ENCODE measurements at places on chromosomes 1 and 21.

DNA sequence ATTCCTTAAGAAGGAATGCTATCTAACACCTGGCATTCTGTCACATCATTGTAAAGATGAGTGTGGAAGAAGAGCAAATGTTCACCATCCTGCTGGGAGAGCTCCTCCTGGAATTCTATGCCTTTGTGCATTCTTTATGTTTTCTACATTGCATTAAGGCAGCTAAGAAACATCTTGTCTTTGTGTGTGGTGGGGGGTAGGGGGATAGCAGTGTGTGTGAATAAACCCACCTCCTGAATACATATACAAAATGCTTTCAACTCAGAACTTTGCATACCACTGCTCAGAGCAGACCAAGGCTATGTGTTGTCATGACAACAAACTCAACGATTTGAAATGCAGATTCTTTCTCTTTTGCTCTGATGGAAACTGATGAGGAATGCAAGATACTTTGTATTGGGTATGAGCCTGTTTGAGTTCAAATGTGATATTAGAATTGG lies 193.6 kb upstream of the KAZN start:
- DNase-seq: no peak

DNA sequence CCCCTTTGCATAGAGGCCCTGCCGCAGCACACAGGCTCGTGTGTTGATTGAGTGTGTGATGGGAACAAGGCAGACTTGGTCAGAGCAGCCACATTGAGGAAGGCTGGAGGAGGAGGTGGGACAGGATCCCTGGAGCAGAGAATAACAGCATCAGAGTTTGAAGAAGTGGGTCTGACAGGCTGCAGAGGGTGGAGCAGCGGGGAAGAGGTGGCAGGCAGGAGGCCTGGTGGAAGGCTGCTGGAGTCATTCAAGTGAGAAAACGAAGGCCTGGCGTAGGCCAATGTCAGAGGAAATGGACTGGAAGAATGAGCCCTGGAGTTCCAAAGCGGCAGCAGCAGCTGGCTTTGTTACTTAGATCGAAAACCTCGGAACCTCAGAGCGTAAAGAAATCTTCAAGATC lies 115.0 kb upstream of the GRIK3 start:
- no peak for DNase-seq

DNA sequence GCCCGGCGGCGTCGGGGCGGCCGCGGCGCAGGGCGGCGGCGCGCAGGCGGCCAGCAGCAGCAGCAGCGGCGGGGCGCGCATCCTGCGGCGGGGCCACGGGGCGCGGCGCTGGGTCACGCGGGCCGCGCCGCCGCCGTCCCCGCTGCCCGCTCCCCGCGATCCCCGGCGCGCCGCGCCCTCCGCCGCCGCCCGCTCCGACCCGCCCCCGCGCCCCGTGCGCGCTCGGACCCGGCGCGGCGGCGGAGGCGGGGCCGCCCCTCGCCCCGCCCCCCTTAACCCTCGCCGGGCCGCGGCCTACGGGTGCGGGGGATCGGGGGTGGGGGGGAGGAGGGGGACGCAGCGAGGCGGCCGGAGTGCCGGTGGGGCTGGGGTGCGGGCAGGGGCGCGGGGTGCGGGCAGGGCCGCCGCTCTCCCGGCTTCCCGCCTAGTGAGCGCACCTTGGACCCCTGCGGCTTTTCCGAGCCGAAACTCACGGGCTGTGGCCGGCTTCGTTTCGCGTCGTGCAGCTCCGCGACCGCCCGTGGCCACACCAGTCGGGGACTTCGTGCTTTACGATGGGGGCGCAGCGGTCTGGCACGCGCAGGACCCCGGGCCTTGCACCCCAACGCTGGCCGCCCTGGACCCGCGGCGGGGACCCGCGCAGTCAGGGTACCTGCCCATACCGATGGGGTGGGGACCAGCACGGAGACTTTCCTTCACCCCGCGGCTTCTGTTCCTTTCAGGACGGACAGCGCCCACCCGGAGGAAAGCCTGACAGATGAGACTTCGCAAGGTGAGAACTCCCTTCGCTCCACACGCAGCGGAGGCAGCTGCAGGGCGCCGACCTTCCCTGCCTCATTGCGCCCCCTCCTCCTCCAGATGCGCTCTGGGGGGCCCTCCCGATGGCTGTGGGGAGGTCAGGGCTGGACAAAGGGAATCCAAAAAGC lies at the start of gene FNDC10:
Gene FNDC10 (minus strand): TSS at position 201 of the 926 bp plus-strand sequence. CDS start 120 bp downstream, at position 81.
- no peak for DNase-seq

DNA sequence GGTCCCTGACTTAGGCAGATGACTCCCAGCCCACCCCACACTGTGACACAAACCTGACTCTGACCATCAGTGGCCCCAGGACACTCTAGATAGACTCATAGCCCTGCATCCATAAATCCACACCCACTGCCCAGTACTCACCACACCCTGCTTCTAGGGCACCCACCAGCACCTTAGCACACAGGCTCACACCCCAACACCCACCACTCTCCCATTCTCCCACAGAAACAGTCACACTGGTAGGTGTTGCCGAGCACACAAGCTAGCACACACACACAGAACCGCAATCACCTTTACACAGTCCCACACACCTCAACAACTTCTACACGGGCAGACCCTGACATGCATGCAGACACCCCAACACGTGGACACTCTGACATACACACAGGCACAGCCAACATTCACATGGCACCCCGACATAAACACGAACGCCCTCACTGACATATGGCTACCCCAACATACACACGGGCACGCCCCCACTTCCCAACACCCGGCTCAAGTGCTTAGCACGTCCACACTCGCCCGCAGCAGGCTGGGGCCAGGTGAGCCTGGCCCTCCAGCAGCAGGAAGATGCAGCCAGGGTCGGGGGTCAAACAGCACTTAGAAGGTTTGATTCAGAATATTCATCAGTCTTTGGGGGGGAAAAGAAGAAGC lies 105.5 kb upstream of the TARDBP start:
- DNase-seq: no peak

DNA sequence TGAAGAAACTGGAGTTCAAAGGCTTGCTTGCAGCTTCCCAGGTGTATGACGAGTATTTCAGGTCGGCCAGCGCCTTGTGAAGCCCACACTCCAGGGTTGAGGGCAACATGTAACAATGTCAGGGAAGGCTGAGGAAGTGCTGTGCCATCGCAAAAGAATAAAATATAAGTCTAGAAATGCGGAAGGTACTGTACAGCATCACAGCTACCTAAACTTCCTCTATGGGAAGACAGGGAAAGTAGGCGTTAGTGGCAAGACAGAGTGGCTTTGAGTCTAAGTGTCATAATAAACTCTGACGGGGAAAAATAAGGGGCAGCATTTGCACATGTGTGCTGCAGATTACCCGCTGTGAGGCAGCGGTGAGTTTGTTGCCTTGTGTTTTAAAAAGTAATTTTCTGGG lies 28.9 kb downstream of the DOP1B start:
- DNase-seq: no peak

DNA sequence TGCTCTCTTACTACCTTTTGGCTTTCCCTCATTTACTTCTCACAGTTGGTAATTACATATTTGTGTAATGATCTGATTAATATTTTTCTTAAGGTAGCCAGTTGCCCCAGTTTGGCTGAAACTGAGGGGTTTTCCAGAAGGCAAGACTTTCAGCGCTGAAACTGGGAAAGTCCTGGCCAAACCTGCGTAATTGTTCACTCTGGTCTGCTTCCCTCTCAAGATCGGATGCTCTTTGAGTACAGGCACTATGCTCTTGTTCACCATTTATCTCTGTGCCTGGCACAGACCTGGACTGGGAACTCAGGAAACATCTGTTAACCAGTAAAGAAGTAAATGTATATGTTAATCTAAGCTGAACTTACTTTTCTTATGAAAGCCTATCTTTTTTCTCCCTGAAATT lies 209.6 kb upstream of the HOOK1 start:
- no peak for DNase-seq

- DNase-seq: no peak
Observed at GRCh38 chr1:225437710-225438437, 10.0 kb upstream of the LBR start.

GRCh38 chr1:173420330-173420806 lies 56.8 kb upstream of the PRDX6 start:
- peak; percentile 44 for DNase-seq

- no peak for DNase-seq
Observed at GRCh38 chr1:185500001-185500626, 183.1 kb upstream of the IVNS1ABP start.

DNA sequence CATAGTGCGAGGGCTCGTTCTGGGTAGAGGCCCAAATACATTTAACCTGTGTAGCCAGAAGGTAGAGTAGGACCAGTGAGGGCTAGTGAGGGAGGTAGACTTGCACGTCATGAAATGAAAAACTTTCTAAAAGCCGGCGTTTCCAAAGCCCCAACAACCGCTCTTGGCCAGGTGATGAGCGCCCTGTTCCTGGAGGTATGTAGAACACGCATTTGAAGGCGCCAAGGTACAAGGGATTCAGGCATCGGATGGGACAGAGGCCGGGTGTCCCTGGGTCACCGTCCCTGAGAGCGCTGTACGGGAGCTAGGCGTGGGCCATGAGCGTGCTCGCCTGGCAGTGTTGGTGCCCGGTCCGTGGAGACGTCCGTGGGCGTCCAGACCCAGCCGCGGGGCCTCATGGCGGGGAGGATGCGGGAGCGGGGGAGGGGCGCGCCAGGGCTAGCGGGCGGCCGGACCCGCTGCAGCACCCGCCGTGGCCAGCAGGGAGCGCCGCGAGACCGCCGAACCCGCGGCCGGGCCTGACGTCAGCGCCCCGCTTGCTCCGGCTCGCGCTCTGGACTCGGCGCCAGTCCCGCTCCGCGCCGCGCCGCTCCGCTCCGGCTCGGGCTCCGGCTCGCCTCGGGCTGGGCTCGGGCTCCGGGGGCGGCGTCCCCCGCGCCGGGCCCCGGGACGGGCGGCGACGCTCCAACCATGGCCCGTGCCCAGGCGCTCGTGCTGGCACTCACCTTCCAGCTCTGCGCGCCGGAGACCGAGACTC lies at the start of gene PTPRU:
Gene PTPRU (plus strand): TSS at position 568 of the 757 bp plus-strand sequence. CDS start 123 bp downstream, at position 691.
- peak; percentile 72 for DNase-seq

DNA sequence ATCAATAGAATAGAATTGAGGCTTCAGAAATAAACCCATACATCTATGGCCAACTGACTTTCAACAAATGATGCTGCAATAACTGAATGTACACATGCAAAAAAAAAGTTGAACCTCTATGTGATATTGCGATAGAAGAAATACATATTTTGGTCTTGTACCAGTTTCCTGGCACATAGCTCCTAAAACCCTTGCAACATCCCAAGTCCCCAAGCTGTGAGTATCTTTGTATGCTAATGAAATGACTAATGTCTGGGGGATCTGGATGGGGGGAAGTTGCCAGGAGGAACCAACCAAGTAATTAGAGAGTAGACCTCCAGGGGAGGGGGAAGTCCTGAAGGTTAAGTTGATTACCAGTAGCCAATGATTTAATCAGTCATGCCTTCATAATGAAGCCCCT lies 24.4 kb downstream of the BLZF1 start:
- DNase-seq: no peak

DNA sequence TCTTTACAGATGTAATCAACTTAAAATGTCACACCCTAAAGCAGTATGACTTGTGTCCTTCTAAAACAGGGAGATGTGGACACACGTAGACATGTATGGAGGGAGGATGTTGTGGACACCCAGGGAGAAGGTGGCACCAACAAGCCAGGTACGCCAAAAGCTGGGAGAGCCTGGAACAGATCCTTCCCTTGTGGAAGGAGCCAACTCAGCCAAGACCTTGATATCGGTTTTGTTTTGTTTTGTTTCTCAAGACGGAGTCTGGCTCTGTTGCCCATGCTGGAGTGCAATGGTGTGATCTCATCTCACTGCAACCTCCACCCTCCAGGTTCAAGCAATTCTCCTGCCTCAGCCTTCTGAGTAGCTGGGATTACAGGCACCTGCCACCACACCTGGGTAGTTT lies 45.6 kb downstream of the CHAF1B start:
- no peak for DNase-seq

DNA sequence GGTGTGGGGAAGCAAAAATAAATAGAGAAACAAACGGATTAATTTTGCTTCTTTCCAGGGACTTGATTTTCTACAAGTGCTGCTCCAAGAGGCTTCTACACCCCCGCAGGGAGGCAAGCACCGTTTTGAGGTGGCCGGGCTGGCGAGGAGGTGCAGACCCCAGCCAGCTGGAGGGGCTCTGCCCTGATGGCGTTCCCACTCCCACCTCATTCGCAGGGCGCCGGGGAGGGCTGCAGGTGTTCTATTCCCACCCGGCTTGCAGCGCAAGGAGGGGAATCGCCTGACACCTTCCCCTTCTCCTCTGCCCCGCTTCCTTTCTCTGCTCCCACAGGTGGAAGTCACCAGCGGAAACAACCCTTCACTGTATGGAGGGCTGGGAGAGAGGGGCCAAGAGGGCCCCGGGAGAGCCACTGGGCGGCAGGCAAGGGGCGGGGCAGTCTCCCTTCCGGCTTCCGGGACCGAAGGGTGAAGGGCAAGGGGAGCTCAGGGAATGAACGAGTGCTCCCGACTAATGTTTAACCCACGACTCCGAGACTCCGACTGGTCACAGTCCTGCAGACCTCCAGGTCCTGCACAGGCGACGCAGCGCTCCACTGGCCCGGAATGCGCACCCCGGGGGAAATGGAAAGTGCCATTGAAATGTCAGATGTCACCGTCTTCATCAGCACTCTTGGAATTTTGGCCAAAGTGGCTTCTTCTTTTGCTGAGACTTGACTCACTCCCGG lies 29.1 kb downstream of the TEX35 start:
- DNase-seq: peak; percentile 29

- DNase-seq: no peak
Observed at GRCh38 chr1:113675302-113675701, 84.0 kb downstream of the PHTF1 start.

DNA sequence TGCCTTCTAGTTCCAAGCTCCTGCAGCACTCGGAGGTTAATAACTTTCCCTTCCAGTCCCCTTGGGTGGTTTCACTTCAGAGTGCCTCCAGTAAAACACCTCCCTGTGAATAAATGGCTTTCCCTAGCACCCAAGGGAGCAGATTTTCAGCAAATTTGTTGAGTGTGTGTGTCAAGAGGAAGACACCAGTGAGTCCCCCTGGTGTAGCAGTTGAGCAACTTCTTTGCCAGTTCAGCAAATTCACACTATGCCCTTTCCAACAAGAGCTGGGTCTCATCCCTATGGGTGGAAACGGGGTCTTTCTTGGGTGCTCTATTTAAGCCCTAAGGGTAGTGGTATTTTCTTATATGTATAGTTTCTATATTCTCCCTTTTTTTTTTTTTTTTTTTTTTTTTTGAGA lies 806 bp upstream of the AADACL4 start:
- DNase-seq: no peak

GRCh38 chr1:98817821-98818220 lies 156.3 kb downstream of the SNX7 start:
- no peak for DNase-seq

- DNase-seq: no peak
Observed at GRCh38 chr1:216223486-216223885, 199.8 kb downstream of the USH2A start.

- DNase-seq: no peak
Observed at GRCh38 chr21:39441502-39442475, 3.8 kb downstream of the LCA5L start.

- no peak for DNase-seq
Observed at GRCh38 chr1:57850176-57850940, 426.5 kb upstream of the DAB1 start.
